ENCODE measurements at places on chromosomes 2 and 18. TPM values are rescaled to one million over a fixed set of nuclear protein-coding genes. Genes with fewer than 3 reads are reported as not detected.

- peaks cover 4% of the 10 kb centered on the region for H3K27me3 ChIP-seq
- DNase-seq = no peak
- no peak overlapping the region for H3K4me3 ChIP-seq
- no peaks in the 10 kb centered on the region for H3K36me3 ChIP-seq
These were observed 43.7 kb downstream of the FRZB start for GRCh38 chr2:182822733-182823132.

Gene C2orf81
- total RNA-seq = 8.3 TPM

DNA sequence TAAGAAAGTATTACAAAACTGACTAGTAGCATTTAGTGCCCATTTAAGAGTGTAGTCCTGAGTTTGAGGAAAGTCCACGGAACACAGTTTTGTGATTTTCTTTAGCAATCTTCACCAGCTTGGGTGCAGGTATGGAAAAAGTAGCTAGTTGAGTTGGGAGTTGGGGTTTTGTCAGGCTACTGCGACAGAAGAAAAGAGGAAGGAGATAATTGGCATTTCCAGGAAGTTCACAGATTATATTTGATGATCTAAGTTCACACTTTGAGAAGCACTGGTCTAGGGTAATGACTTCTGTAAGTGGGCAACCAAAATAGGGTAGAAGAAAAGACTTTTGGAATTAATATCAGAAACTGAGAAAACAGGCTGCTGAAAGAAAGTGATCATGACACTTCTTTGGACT lies 52.1 kb downstream of the VIL1 start:
- peaks cover 2% of the 10 kb centered on the region for H3K4me1 ChIP-seq
- no peak for DNase-seq
- H3K27me3 ChIP-seq = no peaks in the 10 kb centered on the region
- H3K27ac ChIP-seq = no peak overlapping the region

Gene CPO
- total RNA-seq = 0.30 TPM

Gene CNRIP1
- not detected for total RNA-seq

- DNase-seq = no peak
- H3K36me3 ChIP-seq = no peaks in the 10 kb centered on the region
- no peak overlapping the region for H3K4me3 ChIP-seq
- no peaks in the 10 kb centered on the region for H3K4me1 ChIP-seq
These were observed 36.5 kb upstream of the C1D start for GRCh38 chr2:68099260-68099659.

DNA sequence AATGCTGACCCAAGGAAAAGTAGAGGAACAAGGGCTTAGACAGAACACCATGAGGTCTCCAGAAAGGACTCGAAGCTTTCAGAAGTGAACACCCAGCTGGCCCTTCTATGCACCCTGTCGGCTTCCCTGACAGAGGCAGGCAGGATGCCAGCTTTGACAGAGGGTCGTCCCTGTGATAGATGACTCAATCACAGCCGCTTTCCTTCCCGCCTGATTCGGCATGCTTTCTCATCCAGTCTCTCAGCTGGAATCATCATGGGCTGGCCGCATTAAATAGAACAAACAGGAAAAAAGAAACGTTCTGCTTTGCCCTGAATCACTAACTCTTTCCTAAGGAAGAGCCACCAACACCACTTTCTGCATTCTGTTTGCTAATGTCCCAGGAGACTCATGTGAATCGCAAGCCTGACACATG lies 140.3 kb upstream of the RAB12 start:
- H3K4me3 ChIP-seq = no peak overlapping the region
- no peaks in the 10 kb centered on the region for H3K4me1 ChIP-seq

Gene AFF3
- 20.7 TPM for total RNA-seq

Gene ZNF396
- 5.8 TPM for total RNA-seq

Gene SATB2
- not detected for total RNA-seq

GRCh38 chr2:25314514-25315315 lies 27.0 kb downstream of the DNMT3A start:
- peaks cover 60% of the 10 kb centered on the region for H3K4me1 ChIP-seq
- peak; percentile 64 for DNase-seq
- peak overlapping the region; percentile 79 for H3K27ac ChIP-seq

DNA sequence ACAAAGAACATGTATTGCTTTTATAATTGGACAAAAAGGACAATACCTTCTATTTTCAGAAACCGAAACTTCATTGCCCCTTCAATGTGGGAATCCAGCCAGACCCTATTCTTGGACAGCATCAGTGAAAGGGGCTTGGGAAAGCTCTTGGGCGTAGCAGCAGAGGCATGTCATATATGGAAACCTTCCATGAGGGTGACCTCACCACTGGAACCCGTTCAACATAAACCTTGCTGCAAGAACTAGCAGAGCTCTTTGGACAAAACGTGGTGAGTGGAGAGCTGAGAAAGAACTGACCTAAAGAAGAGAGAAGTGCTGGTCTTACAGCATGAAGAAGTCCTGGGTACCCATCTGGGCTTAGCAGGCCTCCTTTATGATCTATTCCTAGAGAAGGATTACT lies 22.7 kb upstream of the ACTG2 start:
- peaks cover 5% of the 10 kb centered on the region for H3K36me3 ChIP-seq
- H3K27ac ChIP-seq = no peak overlapping the region
- no peaks in the 10 kb centered on the region for H3K27me3 ChIP-seq
- H3K4me3 ChIP-seq = no peak overlapping the region
- DNase-seq = no peak

DNA sequence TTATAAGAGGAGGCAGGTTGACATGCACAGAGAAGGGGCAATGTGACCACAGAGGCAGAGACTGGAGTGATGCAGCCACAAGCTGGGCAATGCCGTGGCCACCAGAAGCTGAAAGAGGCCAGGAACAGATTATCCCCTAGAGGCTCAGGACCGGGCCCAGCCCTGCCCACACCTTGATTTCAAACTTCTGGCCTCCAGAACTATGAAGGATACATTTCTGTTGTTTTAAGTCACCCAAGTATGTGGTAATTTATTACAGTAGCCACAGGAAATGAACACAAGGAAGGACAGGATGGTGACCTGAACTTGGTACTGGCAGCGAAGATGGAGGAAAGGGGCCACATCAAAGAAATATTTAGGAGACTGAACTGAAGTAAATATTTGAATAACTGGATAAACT lies 66.8 kb upstream of the RIOK3 start:
- H3K27me3 ChIP-seq = no peaks in the 10 kb centered on the region
- H3K4me3 ChIP-seq = no peak overlapping the region
- no peak for DNase-seq
- no peak overlapping the region for H3K27ac ChIP-seq
- no peaks in the 10 kb centered on the region for H3K36me3 ChIP-seq
- H3K4me1 ChIP-seq = peaks cover 14% of the 10 kb centered on the region

GRCh38 chr2:179340678-179341077 lies 76.0 kb upstream of the SESTD1 start:
- H3K36me3 ChIP-seq = no peaks in the 10 kb centered on the region
- H3K4me3 ChIP-seq = no peak overlapping the region
- H3K27ac ChIP-seq = no peak overlapping the region
- H3K4me1 ChIP-seq = no peaks in the 10 kb centered on the region
- DNase-seq = no peak

GRCh38 chr2:188138313-188138712 lies 153.4 kb upstream of the GULP1 start:
- no peak for DNase-seq
- no peak overlapping the region for H3K4me3 ChIP-seq
- no peaks in the 10 kb centered on the region for H3K4me1 ChIP-seq
- H3K27me3 ChIP-seq = no peaks in the 10 kb centered on the region
- no peaks in the 10 kb centered on the region for H3K36me3 ChIP-seq

Gene MZT2A
- total RNA-seq = 76.8 TPM

Gene FLACC1
- 6.2 TPM for total RNA-seq

Gene NRP2
- total RNA-seq = 0.50 TPM

Gene TGOLN2
- total RNA-seq = 196 TPM

Gene LYG1
- 2.2 TPM for total RNA-seq

GRCh38 chr2:53583583-53583982 lies 184.0 kb upstream of the CHAC2 start:
- H3K27ac ChIP-seq = no peak overlapping the region
- no peaks in the 10 kb centered on the region for H3K36me3 ChIP-seq
- no peaks in the 10 kb centered on the region for H3K4me1 ChIP-seq
- no peak for DNase-seq

- H3K27ac ChIP-seq = no peak overlapping the region
- DNase-seq = no peak
- no peak overlapping the region for H3K4me3 ChIP-seq
- H3K27me3 ChIP-seq = no peaks in the 10 kb centered on the region
These were observed 38.2 kb upstream of the ACTR3 start for GRCh38 chr2:113851640-113852039.

GRCh38 chr18:23887493-23887892 lies 127.1 kb upstream of the TTC39C start:
- H3K27me3 ChIP-seq = no peaks in the 10 kb centered on the region
- H3K4me3 ChIP-seq = no peak overlapping the region
- H3K36me3 ChIP-seq = no peaks in the 10 kb centered on the region
- no peak for DNase-seq
- no peaks in the 10 kb centered on the region for H3K4me1 ChIP-seq
- H3K27ac ChIP-seq = no peak overlapping the region

DNA sequence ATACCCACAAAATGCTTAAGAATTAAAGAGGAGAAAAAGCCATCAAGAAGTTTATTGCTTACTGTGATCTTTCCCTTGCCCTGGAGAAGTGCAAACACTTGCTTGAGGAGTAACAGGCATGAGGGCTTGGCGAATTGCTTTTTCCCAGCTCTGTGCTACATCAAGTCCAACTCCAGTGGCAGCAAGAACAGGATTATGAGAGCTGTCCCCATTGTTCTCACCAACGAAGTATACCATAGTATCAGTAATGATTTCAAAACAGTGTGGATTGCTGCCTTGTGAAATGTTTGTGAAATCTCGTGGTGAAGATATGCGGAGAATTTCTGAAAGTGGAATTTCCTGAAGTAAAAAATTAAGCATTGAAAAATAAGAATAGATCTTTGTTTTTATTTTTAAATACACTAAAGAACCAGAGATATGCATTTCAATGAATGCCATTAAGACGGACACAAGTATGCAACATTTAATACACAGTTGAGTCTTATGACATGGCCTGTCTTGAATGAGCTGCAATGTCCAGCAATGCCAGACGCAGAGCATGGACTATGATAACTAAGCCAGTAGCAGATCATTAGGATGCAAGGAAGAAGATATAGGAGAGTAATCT lies 43.0 kb downstream of the NDUFAF7 start:
- H3K27ac ChIP-seq = no peak overlapping the region
- H3K4me1 ChIP-seq = no peaks in the 10 kb centered on the region
- H3K27me3 ChIP-seq = no peaks in the 10 kb centered on the region
- DNase-seq = no peak

Gene PCARE
- not detected for total RNA-seq

Gene TUBB8B
- total RNA-seq = not detected

Measured in naive thymus-derived CD4-positive, alpha-beta T cell (primary cell).